ENCODE measurements at places on chromosomes 16 and 17.
A peak's percentile ranks its signal among the peaks of the same experiment; 100 is the strongest.

- DNase-seq: peak; percentile 34
Observed at GRCh38 chr17:9684955-9685621, 39.8 kb downstream of the USP43 start.

- no peak for DNase-seq
Observed at GRCh38 chr16:14018851-14019250, 52.3 kb upstream of the MRTFB start.

DNA sequence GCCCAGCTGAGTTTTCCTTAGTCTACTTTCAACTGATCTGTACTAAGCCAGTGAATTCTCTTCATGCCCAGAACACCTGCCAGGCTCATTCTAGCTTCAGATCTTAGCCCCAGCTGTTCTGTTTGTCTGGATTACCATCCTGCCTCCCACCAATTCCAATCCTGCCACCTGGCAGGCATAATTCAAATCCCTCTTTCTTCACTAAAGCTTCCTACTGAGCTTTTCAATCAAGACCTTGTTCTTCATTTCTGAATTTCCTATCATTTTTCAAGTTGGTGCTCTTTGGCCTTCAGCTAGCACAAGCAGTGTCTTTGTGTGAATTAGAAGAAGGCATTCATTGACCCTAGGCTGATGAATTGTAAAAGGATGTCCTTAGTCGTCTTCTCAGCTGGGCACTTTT is 357.6 kb downstream of the UTP18 start:
- DNase-seq: no peak

DNA sequence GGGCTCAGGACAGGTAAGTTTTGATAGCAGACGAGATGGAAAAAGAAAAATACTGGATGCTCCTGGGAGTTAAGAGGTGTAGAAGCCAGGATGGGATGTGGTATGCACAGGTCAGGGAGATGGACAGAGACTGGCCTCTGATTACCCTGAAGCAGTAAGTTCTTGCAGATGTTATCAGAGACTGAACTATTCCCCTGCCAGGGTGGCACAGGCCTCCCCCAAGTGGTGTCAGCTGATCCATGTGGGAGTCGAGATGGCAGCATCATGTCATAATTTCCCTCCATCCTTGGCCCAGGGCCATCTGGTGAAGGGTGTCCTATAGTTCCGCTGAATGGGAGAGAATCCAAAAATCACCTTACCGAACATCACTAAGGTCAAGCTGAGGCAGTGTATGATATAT is 14.1 kb upstream of the NKD1 start:
- no peak for DNase-seq

GRCh38 chr17:48603959-48604769 is 622 bp downstream of the HOXB6 start:
- DNase-seq: no peak

DNA sequence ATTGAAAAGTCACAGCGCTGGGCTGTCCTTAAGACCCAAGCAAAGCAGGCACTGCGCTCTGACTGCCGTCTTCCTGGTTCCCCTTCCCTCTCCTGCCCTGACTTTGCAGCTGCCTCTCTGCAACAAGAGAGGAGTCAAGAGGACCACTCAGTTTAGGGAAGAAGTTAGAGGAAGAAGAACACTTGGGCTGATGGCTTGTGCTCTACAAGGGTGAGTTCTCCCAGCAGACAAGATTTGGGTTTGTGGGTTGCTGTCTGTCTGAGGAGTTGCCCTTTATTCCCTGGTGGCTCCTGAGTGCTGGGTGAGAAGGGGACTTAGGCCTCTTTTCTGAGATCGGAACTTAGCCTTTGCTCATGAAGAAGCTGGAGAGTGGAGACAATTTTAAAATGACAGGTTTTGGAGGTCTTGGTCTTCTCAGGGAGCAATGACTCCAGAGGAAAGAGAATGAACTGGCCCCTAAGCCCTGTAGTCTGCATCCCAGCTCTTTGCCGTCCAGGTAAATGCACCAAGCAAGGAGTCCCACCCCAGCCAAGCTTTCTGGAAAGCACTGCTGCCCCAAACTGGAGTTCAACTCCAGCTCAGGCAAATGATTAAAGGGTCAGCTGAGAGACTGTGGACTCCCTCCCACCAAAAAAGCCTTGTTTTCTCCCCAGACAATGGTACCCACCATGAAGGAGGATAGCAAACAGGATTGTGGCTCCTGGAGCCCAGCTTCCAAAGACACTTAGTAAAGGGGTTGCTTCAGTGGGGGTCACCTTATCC is 2.7 kb upstream of the HOXB9 start:
- DNase-seq: no peak

- peak; percentile 84 for DNase-seq
Observed at GRCh38 chr17:29929533-29930408, at the start of gene SSH2. Gene SSH2, minus strand, starts transcription at chr17:29930228. Its CDS starts 228 bp downstream, at chr17:29930000.
